ENCODE measurements at places on chromosomes 13 and 19.
A peak's percentile ranks its signal among the peaks of the same experiment; 100 is the strongest.

DNA sequence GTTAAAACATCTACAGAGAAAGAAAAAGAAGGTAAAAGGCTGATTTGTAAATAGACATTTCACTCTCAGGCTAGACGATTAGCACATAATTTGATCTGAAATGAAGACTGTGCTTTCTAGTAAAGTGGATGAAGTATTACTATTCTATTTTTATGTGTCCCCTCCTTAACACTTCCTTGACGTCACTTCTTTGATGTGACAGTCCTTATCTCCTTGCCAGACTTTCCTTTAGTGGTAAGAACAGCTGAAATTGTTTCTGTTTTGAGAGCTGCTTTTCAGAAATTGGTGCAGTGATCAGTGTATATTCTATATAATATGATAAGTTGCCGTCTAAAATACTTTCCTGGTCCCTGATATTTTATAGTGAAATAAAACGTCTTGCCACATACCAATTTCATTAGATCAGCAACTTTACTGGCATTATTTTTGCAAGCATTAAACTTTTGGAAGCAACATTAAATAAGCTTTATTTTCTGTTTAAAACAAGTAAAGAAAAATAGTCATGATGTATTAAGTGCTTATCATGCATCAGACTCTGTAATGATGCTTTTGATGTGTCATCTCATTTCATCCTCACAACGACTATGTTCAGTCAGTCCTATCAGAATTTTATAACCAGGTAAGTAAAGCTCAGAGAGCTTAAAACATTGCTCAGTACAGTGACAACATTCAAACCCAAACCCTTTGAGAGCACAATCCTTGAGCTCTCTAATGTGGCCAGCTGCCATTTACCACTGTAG is 210.3 kb upstream of the PCDH9 start:
- no peak for DNase-seq
- no peaks in the 10 kb centered on the region for H3K4me1 ChIP-seq
- H3K27me3 ChIP-seq: no peaks in the 10 kb centered on the region
- H3K4me3 ChIP-seq: no peak overlapping the region
- no peaks in the 10 kb centered on the region for H3K36me3 ChIP-seq
- no peak overlapping the region for H3K27ac ChIP-seq

DNA sequence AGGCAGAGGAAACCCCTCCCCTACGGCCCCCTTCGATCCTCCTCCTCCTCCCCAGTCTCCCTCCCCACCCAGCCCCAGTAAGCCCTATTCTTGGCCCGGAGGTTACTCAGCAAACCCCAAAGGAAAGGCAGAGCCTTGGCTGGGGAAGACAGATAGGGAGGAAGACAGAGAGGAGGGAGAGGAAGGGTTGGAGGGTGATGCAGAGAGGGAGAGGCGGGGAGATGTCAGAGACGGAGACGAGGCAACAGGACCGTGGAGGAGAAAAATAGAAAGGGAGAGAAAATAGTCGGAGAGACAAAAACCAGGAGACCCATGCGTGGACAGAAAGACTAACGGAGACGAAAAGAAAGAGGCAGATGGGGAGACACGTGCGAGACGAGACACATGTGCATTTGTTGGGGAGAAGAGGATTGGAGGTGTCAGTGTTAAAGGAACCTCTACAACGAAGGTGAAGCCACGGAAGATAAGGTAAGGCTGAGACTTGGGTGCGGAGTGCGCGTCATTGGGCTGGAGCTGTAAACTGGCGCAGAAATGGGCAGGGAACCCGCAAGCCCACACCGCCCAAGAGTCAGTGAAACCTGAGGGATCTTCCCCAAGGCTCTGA is 2.9 kb downstream of the TGFB1 start:
- peaks cover 50% of the 10 kb centered on the region for H3K4me1 ChIP-seq
- peaks cover 47% of the 10 kb centered on the region for H3K36me3 ChIP-seq
- H3K4me3 ChIP-seq: peak overlapping the region; percentile 93
- DNase-seq: no peak
- peak overlapping the region; percentile 95 for H3K27ac ChIP-seq

DNA sequence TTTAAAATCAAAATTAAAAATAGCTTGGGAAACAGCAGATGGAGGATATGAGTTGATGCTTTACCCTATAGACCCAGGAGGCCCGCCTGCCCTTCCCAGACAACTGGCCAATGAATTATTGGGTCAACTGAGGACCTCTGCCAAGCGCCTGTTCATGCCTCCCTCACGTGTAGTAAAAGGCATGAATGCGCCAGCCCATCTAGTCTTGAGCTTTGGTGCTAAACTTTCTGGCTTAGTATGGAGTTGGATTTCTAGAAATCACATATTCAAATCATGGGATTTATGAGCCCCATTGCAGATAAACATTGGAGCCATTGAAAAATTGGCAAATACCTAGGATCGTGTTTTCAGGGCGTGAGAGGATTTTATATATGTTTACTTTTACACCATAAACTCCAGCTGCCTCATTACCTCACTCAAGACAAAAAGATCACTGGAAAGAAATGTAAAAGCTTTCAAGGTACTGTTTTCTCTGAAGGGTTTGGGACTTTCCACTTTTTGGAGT is 47.1 kb downstream of the COL4A2 start:
- H3K36me3 ChIP-seq: no peaks in the 10 kb centered on the region
- peaks cover 7% of the 10 kb centered on the region for H3K27me3 ChIP-seq
- no peaks in the 10 kb centered on the region for H3K4me1 ChIP-seq

GRCh38 chr13:52922961-52923360 is 74.5 kb upstream of the PCDH8 start:
- H3K4me1 ChIP-seq: no peaks in the 10 kb centered on the region
- DNase-seq: no peak
- H3K27ac ChIP-seq: no peak overlapping the region

- H3K4me3 ChIP-seq: no peak overlapping the region
- peaks cover 20% of the 10 kb centered on the region for H3K4me1 ChIP-seq
- H3K27me3 ChIP-seq: peaks cover 17% of the 10 kb centered on the region
- peak; percentile 77 for DNase-seq
These were observed 8.4 kb downstream of the F2RL3 start for GRCh38 chr19:16897029-16897855.

- no peak for DNase-seq
- no peak overlapping the region for H3K4me3 ChIP-seq
- H3K4me1 ChIP-seq: no peaks in the 10 kb centered on the region
- H3K27ac ChIP-seq: no peak overlapping the region
- peaks cover 34% of the 10 kb centered on the region for H3K36me3 ChIP-seq
These were observed 31.4 kb downstream of the CCDC122 start for GRCh38 chr13:43848001-43848649.

DNA sequence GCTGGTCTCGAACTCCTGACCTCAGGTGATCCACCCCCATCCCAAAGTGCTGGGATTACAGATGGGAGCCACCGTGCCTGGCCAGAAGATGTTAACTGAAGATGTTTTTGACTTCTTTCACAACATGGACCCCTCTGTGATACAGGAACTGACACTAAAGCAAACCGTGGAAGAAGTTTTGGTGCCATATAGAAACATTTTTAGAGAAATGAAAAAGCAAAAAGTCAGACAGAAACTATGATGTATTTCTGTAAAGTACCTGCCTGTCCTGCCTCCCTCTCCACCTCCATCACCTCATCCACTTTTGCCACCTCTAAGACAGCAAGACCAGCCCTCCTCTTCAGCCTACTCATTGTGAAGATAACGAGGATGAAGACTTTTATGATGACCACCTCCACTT is 11.3 kb downstream of the FBXO27 start:
- no peaks in the 10 kb centered on the region for H3K4me1 ChIP-seq
- peaks cover 17% of the 10 kb centered on the region for H3K27me3 ChIP-seq
- no peaks in the 10 kb centered on the region for H3K36me3 ChIP-seq
- no peak overlapping the region for H3K27ac ChIP-seq

- H3K27ac ChIP-seq: no peak overlapping the region
- H3K27me3 ChIP-seq: no peaks in the 10 kb centered on the region
- DNase-seq: no peak
- H3K36me3 ChIP-seq: peaks cover 5% of the 10 kb centered on the region
- no peak overlapping the region for H3K4me3 ChIP-seq
These were observed 102.2 kb upstream of the PEG3 start for GRCh38 chr19:56942756-56943155.

DNA sequence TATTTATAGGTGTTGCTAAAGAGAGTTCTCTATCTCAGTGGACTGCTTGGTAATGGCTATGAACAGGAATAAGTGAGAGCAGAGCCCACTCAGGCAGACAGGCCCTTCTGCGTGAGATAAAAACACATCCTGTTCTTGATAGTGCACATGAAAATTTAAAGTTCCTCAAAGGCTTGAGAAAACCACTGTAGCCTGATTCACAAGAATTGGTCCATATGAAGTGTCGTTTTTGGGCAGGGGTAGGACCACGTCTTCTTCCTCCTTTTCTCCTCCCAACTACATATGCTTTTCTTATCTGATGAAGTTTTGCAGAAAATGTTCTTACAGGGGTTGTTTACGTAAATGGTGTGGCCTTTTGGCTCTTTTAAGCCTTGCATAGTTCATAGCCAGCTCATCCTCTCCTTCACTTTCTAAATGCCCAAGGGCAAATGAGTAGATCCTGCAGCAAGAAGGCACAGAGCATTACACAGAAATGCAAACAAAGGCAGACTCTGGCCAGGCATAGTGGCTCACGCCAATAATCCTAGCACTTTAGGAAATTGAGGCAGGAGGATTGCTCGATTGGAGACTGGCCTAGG is 53.8 kb downstream of the RNF6 start:
- no peaks in the 10 kb centered on the region for H3K36me3 ChIP-seq
- no peak overlapping the region for H3K4me3 ChIP-seq
- no peak for DNase-seq
- no peak overlapping the region for H3K27ac ChIP-seq

DNA sequence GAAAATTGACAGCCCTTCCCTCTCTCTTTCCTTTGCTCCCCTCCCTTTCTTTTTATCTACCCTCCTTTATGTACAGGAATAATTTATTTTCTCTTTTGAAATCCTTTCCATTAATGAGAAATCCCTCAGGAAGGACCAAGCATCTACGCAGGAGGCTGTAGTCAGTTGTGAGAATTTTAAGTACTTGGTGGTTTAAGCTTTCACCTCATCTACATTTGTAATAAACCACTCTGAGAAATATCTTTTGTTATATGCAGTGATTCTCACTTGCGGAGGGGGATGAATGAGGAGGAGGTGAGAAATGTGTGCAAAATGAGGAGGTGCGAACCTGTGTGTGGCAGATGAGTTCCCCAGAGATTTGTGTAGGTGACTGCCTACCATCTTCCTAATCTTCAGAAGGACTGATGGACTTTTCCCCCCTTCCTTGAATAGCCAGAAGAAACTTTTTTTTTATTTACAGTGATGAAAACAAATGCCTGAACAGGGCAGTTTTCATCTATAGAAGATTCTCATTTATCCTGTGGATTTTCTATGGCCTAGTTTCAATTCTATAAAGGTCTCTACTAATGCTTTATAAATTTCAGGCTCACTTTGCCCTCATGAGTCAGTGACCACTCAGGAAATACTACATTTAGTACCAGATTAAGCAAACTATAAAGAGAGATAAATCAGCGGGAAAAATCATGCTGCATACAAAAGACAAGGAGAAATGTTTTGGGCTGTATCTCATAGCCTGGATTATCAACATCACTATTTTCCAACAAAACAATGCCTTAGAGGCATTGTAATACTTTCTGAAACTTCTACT is 118.3 kb downstream of the LHFPL6 start:
- no peaks in the 10 kb centered on the region for H3K27me3 ChIP-seq
- no peak for DNase-seq
- H3K36me3 ChIP-seq: no peaks in the 10 kb centered on the region
- H3K27ac ChIP-seq: no peak overlapping the region
- H3K4me1 ChIP-seq: no peaks in the 10 kb centered on the region

DNA sequence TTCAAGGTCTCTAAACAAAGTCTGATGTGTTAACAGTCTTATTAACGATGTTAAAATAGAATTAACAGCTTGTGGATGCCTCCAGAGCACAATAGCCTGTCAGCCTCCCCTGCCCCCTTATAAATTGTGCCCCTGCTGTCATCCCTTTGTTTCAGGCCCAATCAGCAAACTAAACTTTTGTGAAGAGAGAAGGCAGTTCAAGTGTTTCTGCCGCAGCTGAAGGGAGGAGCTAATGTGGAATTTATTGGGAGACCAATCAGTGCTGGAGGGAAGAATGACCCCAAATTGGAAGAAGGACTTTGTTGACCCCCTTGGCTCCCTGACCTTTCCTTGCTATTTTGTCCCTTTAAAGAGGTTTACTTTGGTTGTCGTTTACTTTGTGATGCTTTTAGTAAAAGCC is 160.5 kb downstream of the TM9SF2 start:
- no peaks in the 10 kb centered on the region for H3K36me3 ChIP-seq
- no peak overlapping the region for H3K4me3 ChIP-seq
- no peaks in the 10 kb centered on the region for H3K27me3 ChIP-seq
- no peak overlapping the region for H3K27ac ChIP-seq
- peaks cover 27% of the 10 kb centered on the region for H3K4me1 ChIP-seq

DNA sequence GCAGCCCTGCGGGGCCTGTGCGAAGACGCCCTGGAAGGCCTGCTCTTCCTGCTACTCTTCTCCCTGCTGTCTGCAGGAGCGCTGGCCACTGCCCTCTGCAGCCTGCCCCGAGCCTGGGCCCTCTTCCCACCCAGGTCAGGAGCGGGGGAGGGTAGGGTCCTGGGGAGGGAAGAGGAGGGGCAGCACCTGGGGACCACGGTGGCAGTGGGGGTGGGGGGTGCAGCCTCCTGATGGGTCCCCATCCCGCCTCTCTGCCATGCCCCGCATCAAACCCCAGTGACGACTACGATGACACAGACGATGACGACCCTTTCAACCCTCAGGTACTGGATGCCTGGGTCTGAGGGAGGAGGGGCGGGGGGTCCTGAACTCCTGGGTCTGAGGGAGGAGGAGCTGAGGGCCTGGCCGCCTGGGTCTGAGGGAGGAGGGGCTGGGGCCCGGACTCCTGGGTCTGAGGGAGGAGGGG is 13.4 kb upstream of the LENG8 start:
- peaks cover 3% of the 10 kb centered on the region for H3K36me3 ChIP-seq
- H3K4me3 ChIP-seq: no peak overlapping the region
- H3K27me3 ChIP-seq: peaks cover 4% of the 10 kb centered on the region
- no peak for DNase-seq
- H3K4me1 ChIP-seq: peaks cover 22% of the 10 kb centered on the region

- no peak overlapping the region for H3K4me3 ChIP-seq
- no peak for DNase-seq
- H3K27me3 ChIP-seq: no peaks in the 10 kb centered on the region
- peaks cover 73% of the 10 kb centered on the region for H3K4me1 ChIP-seq
- no peak overlapping the region for H3K27ac ChIP-seq
- H3K36me3 ChIP-seq: peaks cover 13% of the 10 kb centered on the region
These were observed 32.8 kb downstream of the KLF12 start for GRCh38 chr13:74101436-74101835.

DNA sequence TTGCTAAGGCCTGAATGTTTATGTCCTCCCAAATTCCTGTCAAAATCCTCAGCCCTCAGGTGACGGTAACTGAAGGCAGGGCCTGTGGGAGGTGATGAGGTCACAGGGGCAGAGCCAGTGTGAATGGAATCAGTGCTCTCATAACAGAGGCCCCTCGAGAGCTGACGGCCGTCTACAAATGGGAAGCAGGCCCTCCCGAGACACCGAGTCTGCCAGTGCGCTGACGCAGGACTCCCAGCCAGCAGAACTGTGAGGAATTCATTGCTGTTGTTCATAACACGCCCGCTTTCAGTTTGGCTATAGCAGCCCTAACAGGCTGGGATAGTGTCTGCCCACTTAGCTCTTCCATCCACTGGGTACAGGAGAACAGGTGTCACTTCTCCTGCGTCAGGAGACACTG is 41.2 kb downstream of the CARS2 start:
- no peak for DNase-seq
- H3K36me3 ChIP-seq: peaks cover 67% of the 10 kb centered on the region
- peaks cover 9% of the 10 kb centered on the region for H3K4me1 ChIP-seq
- no peaks in the 10 kb centered on the region for H3K27me3 ChIP-seq
- H3K27ac ChIP-seq: no peak overlapping the region

GRCh38 chr19:4988770-4989251 is 19.9 kb downstream of the KDM4B start:
- peaks cover 6% of the 10 kb centered on the region for H3K36me3 ChIP-seq
- DNase-seq: no peak
- no peaks in the 10 kb centered on the region for H3K27me3 ChIP-seq
- peaks cover 10% of the 10 kb centered on the region for H3K4me1 ChIP-seq

Measured in activated naive CD8-positive, alpha-beta T cell treated with anti-CD3 and anti-CD28 coated beads, Interleukin-2, amount 50 U/mL, for 24 hours (primary cell).